NCI-H526 (cell line): ENCODE measurements at places on chromosomes 6 and 20.

- DNase-seq: no peak
Observed at GRCh38 chr6:108846628-108847027, 1.6 kb upstream of the ARMC2 start.

DNA sequence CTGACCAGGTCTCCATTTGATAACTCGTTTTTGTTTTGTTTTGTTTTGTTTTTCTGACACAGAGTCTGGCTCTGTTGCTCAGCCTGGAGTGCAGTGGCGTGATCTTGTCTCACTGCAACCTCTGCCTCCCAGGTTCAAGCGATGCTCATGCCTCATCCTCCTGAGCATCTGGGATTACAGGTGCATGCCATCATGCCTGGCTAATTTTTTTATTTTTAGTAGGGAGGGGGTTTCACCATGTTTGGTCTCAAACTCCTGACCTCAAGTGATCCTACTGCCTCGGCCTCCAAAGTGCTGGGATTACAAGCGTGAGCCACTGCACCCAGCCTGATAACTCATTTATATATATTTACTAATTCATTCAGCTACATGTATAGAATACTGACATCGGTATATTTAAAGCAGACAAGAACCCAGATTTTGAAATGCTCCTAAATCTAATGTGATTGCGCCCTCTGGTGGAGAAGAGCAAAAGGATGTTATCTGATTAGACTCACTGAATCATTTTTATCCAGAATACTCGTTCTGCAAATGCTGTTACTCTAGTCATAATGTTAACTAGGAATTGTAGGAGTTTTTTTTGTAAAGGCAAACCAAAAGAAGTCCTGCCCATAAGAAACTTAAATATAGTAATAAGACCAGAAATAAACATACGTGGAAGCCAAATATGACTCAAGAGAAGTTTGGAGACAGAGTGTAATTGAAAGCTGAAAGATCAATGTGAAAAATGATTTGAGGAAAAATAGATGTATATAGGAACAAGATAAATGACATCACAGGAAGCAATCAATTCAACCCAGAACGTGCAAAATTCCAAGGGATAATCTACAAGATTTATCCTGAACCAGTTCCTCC lies 5.3 kb upstream of the COL12A1 start:
- DNase-seq: peak; percentile 73

DNA sequence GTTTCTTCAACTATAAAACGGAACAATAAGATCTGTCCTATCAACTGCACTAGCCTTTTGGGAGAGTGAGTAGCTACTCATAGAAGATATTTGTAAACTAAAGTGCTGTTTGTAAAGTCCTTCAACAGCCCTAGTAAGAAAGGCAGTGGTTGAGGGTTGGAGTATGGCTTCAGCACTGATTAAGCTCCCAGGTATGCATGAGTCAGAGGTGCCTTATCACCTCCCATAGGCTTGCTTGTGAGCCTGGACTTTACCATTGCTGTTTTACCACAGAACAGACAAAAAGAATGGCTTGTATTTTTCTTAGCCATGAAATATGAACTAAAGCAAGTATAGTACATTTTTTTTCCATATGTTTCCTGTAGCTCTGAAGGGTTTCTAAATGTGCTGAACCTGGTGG lies 44.1 kb downstream of the SAMD3 start:
- DNase-seq: no peak

DNA sequence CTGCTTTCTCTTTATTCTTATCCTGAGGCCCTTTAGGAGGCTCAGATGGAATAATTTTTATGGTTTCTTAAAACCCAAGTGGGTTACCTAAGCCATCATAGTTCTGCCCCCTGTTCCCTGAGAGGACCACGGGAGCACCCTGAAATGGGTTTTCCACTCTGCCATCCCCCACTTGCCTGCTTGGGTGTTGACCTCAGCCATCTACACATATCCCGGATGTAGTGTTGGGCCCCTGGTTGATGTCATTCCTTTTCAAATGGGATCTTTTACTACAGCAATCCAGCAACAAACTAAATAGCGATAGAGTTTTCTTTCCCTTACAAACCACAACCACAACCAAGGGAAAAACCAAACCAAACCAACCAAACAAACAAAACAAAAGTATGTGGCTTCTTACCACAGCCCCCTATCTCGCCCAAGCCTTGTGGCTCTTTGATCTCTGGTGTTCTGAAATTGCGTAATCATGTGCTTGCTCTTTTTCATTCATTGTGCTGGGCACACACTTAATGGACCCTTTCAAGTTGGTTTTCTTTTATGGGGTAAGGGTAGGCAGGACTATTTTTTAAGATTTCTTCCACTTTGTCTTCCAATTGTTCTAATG lies 154.9 kb downstream of the ESR1 start:
- DNase-seq: no peak

DNA sequence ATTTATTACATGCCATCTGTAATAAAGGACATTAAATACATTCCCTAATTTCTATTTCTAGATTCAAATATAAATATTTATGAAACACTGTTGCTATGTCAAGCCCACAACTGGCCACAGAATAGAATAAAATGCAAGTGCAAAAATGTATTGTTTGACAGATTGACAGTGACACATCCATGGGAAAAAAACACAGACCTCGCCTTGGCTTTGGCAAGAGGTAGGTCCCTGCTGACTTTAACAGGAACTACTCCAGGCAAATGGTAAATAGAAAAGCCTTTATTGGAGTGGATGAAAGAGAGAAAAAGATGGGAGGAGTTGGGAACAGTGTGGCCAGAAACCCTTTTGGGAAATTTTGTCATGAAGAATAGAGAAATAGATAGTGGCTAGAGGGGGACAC lies 622.9 kb downstream of the UTRN start:
- no peak for DNase-seq

GRCh38 chr20:6925744-6926278 lies 158.3 kb downstream of the BMP2 start:
- DNase-seq: no peak

DNA sequence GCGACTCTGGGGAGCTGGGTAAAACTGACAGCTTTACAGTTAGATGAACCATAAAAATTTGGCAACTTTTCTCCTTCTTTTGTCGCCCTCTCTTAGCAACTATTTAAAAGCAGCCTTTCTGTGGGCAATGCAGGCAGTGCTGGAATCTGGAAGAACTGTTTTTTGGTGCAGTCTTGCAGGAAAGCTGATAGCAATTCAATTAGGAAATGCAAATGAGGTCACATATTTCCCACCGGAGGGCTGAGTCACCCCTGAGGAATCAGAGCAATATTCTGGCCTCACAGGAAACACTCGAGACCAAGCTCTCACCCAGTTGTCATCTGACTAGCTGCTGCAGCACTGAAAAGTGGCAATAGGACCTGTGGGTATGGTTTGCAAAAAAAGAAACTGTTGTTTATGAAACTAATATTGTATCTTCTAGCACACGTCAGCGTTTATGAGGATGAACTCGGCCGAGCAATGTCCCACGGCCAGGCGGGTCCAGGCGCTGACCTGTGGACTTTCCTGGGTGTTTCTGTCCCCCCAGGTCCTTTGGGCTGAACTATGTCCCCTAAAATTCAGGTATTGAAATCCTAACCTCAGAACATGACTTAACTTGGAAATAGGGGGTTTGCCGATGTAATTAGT lies 312.3 kb downstream of the TAF4 start:
- DNase-seq: no peak

- DNase-seq: no peak
Observed at GRCh38 chr6:52574709-52575501, 2.0 kb downstream of the TRAM2 start.

DNA sequence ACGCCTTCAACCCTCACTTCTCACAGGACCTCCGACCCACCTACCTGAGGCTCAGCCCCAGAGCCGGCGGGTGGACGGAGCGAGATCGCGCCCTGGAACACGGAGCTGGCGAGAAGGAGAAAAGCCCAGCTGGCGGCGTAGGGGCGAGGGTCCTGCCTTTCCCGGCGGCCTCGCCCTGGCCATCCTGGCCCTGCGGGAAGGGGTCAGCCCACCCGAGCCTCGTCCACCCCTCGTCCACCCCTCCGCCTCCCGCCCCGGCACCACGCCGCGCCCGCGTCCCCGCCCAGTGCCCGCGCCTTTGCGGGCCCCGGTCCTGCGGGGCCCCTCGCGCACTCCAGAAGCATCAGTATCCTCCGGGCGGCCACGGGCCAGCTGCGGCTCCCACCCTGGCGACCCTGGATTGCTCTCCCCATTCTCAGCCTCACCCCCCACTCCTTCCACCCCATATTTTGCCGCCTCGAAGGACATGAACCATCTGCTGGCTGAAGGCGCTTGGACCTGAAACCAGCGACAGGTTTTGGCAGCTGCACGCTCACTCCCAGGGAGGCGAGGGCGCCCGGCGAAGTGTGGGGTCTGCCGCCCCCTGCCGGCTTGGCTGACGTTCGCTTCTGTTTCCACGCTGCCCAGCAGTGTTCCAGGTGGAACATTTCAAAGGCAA lies 65.1 kb downstream of the PLG start:
- DNase-seq: peak; percentile 72

GRCh38 chr6:13418844-13419243 lies 68.6 kb downstream of the GFOD1 start:
- DNase-seq: no peak

- no peak for DNase-seq
Observed at GRCh38 chr6:36674942-36675341, 3.6 kb upstream of the CDKN1A start.

- DNase-seq: no peak
Observed at GRCh38 chr20:17612287-17612991, 42.6 kb downstream of the DSTN start.

DNA sequence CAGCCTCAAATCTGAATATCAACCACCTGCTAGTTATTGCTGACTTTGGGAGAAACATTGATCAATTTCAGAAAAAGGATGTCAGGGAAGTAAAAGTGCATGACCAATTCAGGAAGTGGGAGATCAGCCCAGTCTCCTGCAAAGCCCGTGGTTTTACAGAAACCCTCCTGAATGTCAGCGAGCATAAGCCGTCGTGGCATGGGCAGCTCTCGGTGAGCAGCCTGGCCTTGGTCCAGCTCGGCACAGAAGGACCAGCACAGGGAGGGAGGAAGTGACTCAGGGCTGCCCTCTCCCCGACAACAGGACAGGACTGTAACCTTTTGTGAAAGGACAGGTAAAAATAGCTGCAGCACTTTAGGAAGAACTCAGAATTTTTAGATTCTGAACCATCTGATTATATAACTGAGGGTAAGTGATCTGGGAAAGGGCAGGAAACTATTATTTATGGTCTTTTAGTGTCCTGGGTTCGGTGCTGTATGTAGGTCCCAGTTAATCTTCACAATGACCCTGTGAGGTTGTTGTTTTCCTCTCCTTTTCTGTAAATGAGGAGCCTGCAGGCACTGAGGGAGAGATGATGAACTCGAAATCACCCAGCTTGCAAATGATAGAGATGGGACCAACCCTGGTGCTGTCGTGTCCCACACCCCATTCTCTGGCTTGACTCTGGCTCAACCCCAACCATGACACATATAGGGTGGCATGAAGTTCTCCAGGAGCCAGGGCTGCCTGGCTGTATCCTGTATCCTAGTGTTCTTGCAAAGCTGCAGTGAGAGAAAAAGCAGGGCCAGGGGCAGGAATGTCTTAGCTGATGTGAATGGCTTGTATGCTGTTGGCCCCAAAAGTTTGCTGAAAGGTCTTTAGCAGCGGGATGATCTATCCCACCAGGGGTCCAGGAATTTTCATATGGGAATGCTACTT lies 37.6 kb downstream of the NRN1 start:
- no peak for DNase-seq

GRCh38 chr6:169930799-169931198 lies 179.4 kb downstream of the ERMARD start:
- DNase-seq: no peak

DNA sequence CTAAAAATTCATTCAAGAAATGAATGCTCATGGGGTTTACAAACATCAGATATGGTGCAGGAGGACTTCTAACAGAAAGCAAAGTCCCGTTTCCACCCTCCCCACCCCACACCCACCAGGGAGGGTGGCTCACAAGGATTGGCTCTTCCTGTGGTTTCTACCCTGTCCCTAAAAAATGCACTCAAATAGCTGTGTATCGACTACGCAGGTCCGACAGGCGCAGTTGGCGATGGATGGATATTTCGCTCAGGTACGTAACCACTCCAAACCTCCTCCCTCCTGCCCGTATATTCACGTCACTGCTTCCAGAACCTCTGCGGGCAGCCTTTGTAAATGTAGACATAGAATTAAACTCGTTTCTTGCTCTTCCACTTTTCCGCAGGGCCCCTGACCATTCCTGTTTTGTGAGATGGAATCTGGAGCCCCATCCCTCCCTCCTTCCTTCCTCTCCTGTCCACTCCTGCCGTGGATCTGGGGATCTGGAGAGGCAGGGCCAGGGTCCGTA lies 264.3 kb downstream of the BMP7 start:
- DNase-seq: no peak

GRCh38 chr6:113414511-113414910 lies 442.6 kb upstream of the MARCKS start:
- peak; percentile 56 for DNase-seq

GRCh38 chr6:112150363-112150762 lies 63.0 kb downstream of the FAM229B start:
- DNase-seq: no peak

DNA sequence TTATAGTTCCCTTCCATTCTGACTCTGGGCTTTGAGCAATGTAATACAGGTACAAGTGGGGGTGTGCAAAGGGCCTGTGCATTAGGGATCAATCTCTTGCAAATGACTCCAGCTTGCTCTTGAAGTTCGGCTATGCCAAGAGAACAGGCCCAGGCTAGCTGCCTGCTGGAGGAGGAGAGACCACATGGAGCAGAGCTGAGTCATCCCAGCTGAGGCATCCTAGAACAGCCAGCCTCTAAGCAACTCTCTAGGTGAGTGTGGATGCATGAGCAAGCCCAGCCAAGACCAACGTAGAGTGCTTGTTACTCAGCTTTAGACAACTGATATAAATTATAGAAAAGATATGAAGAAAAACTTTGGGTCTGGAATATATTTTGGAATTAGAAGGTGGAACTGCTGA lies 47.6 kb upstream of the RBM24 start:
- no peak for DNase-seq

- peak; percentile 21 for DNase-seq
Observed at GRCh38 chr6:37021356-37022129, 16.1 kb downstream of the FGD2 start.

DNA sequence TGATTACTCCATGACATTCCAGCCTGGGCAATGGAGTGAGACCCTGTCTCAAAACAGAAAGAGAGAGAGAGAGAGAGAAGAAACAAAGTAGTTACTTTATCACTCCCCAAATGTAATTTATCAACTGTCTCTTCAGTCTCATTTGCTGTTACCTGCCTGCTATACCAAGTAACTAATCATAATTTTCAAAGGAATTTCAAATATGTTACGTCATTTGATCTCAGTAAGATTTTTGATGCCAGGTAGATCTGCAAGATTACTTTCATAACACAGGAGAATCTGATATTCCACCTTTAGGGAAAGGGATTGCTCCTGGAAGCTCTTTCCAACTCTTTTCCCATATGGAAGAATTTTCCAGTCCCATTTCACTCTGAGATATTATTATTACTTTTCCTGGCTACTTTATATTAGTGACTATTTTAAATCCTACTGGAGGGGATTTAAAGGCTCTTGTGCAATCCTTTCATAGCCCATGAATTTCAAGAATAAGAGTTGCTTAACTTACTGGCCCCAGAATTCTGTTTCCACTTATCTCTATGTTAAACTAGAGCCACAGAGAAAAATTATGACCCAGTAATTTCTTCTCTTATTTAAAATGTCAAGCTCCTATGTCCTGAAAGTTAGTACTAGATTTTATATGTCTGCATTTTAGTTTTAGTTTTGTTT lies 390.2 kb upstream of the FLRT3 start:
- no peak for DNase-seq
